ENCODE measurements at places on chromosomes 1 and 21.

DNA sequence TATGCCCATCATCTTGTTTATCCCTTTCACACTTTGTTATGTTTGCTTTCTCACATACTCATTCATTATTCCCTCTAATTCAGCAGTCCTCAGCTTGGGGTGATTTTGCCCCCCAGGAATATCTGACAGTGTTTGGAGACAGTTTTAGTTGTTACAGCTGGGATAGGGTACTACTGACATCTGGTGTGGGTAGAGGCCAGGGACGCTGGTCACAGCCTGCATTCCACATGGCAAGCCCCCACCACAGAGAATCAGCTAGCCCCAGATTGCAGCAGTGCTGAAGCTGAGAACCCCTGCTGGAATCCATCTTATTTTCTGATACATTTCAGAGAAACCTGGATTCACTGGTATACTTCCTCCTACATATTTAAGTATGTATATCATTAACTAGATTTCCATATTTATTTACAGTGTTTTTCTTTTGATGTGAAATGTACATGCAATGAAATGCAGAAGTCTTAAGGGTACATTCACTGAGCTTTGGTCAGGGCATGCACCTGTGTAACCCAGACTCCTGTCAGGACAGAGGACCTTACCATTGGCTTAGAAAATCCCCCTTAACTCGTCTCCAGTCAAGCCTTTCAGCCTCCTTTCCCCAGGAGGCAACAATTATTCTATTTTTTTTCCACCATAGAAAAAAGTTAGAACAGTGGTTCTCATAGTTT, 68.3 kb downstream of the KIF26B start:
- DNase-seq, result no peak

GRCh38 chr21:45957981-45958600, 23.5 kb upstream of the COL6A1 start:
- DNase-seq, result no peak

DNA sequence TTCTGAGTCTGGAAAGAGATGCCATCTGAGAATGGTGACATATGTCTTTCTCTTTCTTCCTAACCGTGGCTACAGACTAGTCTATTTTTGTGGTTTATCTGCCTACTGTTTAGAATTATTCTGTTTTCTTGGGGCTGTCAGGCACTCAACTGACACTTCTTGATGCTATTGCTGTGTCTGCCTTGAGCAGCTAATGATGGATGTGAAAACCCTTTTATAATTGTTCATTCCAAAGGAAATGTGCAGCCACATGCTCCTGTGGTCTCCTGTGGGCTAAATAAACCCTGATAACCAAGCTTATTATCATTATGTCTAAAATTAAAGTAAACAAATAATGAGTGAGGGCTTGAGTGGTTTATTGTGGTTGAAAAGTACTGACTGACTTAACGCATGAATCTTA, 52.7 kb upstream of the CXADR start:
- DNase-seq, result no peak

DNA sequence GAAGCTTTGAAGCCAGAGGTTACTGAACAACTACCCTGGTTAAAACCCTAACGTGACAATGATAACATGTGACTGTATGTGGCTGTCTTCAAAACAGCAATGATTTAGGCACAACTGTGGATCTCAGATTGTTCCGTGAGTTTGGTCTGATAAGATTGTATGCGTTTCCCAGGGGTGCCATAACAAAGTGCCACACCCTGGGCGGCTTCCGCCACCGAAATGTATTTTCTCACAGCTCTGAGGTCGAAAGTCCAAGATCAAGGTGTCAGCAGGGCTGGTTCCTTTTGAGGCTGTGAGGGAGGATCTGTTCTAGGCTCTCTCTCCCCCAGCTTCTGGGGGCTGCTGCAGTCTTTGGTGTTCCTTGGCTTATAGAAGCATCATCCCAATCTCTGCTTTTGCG, 29.5 kb upstream of the ERG start:
- DNase-seq, result no peak

GRCh38 chr1:101130673-101131072, 105.1 kb upstream of the DPH5 start:
- no peak for DNase-seq

GRCh38 chr1:198359024-198359653, 181.3 kb downstream of the ATP6V1G3 start:
- DNase-seq, result no peak

- DNase-seq, result no peak
Measured at GRCh38 chr21:40054403-40054802, 187.2 kb downstream of the PCP4 start.

DNA sequence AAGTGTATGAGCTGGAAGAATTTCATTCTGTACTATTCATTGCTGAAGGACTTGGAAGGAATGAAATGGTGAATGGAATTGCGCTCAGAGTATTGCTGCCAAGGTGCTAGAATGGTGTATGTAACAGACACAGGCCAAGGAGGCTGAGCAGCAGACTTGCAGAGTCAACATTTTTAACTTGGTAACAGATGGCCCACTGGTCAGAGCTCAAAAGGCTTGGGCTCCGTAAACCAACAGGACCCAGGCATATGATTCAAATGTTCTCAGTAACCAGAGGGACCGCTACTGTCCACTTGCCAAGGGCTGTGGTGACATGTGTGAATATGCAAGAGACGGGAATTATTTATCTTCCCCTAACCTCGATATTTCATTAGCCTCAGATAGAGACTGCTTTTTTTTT, 28.8 kb upstream of the PTGFRN start:
- no peak for DNase-seq

DNA sequence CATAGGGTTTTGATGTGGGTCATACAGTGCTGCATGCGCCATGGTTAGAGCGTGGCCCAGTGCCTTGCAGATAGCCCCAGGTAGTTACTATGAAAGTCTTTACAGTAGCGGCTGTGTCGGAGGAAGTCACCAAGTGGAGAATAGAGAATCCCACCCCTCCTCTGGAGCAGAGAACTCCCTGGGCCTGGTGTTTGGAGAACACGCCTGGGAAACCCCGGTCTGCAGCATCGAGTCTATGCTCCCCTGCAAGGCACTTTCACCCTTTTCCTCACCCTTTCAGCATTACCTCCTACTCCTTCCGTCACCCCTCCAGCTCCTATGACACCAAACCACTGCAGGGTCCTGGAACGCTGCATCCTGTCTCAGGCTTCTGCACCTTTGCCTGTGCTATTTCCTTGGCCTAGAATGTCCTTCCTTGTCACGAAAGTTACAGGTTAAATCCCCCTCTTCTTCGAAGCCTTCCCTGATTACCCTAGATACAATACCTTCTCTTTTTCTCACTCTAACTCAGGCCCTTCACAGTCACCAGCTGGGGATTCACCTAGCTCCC, 2.7 kb upstream of the SLC1A7 start:
- no peak for DNase-seq

DNA sequence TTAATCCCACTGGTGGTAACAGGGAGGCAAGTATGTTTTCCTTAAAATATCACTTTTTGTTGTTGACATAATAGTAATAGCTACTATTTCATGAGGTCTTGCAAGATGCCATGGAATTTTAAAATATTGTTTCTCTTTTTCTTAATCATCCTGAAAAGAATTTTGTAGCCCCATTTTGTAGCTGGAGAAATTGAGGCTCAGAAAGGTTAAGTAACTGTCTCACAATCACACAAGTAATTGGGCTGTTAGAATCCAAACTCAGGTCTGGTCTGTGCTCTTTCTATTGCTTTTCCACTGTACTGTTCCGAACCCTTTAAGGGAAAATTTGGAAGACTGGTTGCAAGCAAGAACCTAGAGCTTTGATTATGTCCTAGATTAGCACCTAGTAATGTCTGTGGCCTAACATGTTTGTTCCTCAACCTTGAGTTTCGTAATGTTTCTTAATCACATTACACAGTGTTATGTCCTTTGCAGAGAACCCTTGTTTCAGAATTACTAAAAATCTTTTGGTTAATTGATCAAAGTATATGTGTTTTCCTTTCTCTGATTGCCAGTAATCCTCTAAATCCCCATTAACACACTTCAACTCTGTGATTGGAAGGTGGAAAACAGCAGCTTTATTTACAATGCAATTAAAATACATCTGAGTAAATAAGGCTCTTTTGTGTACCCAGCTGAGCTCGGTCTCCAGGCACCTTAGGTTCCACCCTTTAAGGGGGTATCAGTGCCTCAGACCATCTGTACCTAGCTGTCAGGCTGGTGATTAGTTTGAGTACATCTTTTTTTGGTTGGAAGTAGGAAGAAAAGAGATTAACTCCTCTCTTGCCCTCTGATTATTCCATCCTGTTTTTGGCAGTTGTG, 10.4 kb downstream of the LRRC42 start:
- no peak for DNase-seq

DNA sequence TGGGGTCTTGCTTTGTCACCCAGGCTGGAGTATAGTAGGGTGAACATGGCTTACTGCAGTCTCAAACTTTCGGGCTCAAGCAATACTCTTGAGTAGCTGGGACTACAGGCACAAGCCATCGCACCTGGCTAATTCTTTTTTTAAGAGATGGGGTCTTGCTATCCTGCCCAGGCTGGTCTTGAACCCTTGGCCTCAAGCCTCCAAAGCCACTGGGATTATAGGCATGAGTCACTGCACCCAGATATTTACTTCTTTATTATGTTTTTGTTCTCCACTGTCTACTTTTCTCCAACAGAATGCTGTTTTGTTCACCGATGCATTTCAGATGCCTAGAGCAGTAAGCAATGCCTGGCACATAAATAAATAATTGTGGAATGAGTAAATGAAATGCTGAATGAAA, 72.4 kb downstream of the ADCY10 start:
- DNase-seq, result no peak

- DNase-seq, result no peak
Measured at GRCh38 chr1:215878843-215879242, 311.7 kb downstream of the KCTD3 start.

- DNase-seq, result peak; percentile 57
Measured at GRCh38 chr1:31422505-31423319, 9.7 kb downstream of the SERINC2 start.

- DNase-seq, result no peak
Measured at GRCh38 chr1:216830424-216831210, 107.4 kb upstream of the ESRRG start.

DNA sequence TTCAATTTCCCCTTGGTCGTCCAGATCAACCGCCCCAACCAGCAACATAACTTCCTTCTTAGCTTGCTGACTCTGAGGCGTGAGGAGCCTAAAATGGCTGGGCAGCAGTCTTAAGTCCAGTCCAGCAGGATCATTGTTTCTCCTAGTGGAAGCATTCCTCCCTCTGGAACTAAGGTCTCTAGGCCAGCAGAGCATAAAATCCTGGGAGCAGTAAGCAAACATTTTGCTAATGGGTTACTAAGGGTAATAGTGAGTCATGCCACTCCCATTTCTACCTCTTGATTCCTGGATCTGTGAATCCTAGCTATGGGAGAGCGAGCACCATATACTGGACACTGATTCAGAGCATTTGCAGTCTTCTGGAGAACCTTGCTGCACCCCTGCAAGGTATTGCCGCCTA, 59.9 kb downstream of the ADSS2 start:
- DNase-seq, result no peak

All from T-helper 9 cell (primary cell).